ENCODE measurements at places on chromosomes 6 and 20.
A peak's percentile ranks its signal among the peaks of the same experiment; 100 is the strongest.

- peak; percentile 59 for DNase-seq
Observed at GRCh38 chr20:23995905-23996666, 7.5 kb upstream of the GGTLC1 start.

- no peak for DNase-seq
Observed at GRCh38 chr6:52326540-52327364, 35.2 kb upstream of the PAQR8 start.

- DNase-seq: no peak
Observed at GRCh38 chr6:24844061-24844460, 45.3 kb upstream of the ARMH2 start.

- DNase-seq: no peak
Observed at GRCh38 chr20:32206760-32207625, 550 bp downstream of the PLAGL2 start.

- peak; percentile 34 for DNase-seq
Observed at GRCh38 chr6:99613409-99613704, 6.7 kb downstream of the PRDM13 start.

DNA sequence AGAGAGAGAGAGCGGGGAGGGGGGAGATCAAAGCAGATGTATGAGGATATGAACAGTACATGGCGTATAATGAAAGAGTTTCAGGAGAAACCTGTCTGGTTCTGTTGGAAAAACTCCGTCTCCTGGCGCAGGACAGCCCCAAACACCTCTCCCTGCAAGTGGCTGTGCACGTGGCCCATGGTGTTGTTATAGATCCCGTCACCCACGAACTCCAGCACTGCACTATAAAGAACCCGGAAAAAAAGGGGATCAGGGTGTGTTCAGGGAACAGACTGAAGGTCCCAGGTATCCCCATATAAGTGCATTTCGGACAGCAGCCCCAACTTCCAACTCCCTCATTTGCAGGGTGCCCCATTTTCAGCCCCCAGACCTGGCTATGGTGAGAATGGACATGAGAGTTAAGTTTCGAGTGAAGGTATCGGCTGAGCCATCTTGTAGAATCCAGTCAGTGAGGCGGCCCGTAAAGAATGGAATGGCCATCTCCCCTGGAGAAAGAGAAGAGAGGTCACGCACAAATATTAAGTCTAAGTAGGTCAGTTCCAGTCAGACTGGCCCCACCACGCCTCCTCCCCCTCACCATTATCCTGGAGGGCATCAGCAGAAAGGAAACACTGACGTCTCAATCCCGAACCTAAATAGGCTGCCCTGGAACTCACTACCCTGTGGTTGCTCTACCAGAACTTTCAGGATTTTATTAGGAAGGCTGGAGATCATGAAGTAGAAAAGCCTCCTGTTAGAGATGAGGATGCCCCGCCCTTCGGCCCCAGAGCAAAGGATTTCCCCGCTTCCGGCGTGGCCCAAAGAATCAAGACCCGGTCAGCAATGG lies 1.3 kb downstream of the TAP1 start:
- DNase-seq: no peak

DNA sequence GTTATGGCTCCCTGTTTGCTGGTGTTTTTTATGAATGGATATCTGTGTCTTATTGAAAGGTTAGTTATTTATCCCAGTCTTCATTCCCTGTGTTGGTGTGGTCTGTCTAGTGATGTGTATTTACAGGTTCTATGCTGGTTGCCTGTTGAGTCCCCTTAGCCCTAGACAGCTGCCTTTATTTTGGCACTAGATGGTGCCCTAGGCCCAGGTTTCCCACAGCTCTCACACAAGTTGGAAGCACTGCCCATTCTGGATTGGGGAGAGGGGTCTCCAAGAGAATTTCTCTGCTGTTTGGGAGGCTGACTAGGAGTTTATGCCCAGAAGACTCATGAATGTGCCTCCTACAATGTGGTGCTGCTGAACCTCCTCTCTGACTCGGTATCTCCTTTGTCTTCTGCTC lies 12.4 kb downstream of the GRM1 start:
- no peak for DNase-seq

DNA sequence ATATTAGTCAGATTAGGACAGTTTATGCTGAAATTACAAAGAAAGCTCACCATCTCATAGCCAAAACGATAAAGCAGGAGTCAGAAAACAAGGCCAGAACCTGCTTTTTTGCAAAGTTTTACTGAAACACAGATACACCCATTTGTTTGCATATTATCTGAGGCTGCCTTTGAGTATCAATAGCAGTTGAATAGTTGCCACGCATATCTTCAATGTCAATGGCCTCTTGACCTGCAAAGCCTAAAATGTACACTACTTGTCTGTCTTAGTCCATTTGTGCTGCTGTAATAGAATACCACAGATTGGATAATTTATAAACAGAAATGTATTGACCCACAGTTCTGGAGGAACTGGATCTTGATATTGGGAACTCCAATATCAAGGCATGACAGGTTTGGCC lies 94.1 kb upstream of the NT5E start:
- DNase-seq: no peak

DNA sequence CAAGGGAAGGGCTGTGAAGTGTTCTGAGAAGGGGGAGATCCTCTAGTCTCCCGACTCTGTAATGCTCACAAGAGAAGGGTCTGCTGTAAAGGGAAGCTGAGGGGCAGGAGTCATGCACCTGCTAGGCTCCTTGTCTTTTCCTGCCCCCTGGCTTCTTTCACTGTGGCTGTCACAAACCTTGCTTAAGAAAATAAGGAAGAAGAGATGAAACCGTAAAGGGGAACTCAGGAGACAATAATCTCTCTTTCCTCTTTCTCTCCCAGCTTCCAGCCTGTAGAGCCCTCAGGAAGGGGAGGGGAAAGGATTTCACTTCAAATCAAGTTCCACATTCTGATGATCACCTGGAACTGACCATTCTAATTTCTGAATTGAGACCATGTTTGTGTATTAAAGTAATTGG lies 26.3 kb downstream of the SLC13A3 start:
- no peak for DNase-seq

DNA sequence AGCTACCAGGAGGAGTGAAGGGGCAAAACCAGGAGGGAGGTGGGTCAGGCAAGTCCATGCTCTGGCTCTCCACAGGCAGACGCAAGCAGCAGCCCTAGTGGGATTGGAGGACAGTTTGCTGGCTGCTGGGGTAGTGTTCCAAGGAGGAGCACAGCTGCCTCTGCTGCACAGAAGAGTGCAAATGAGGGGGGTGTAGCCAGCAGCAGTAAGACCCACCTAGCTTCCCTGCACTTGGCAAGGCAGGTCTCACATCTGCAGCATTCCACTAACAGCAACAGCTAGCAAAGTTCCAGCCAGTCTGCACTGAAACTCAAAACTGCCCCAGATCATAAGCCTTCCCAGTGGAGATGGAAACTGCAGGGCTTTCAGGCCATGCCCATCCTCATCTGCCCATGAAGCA lies 405.0 kb downstream of the UTRN start:
- no peak for DNase-seq

DNA sequence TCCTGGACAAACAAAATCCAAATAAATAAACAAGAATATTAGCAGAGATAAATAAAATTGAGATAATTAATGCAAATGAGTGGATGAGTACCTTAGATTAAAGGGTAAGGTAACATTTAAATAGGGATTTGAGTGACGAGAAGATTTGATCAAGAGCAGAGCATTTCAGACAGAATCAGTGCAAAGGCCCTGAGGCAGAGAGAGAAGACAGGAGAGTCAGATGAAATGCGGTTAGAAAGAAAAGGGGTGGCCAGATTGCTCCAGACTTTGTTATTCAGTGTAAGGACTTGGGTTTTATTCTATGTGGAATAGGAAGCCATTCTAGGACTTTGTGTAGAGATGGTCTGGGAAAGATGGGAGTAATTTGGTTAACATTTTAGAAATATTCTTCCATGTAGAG lies 10.0 kb downstream of the RNF182 start:
- no peak for DNase-seq

DNA sequence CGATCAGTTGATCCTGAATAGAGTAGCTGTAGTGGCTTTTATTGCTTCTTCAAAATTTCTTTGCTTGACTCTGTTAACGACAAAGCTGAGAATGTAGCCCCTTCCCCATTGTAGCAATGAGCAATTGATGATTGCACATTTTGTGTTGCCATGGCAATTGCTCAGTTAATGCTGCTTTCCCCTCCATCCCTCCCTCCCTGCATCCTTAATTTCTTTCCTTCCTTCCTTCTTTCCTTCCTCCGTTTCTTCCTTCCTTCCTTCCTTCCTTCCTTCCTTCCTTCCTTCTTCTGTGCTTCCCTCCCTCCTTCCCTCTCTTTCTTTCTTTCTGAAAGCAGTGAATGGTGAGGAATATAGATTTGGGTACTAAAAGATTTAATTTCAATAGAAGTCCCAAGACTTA lies 557.3 kb upstream of the MAP3K7 start:
- no peak for DNase-seq

- DNase-seq: no peak
Observed at GRCh38 chr20:18048176-18048575, 9.5 kb downstream of the OVOL2 start.

DNA sequence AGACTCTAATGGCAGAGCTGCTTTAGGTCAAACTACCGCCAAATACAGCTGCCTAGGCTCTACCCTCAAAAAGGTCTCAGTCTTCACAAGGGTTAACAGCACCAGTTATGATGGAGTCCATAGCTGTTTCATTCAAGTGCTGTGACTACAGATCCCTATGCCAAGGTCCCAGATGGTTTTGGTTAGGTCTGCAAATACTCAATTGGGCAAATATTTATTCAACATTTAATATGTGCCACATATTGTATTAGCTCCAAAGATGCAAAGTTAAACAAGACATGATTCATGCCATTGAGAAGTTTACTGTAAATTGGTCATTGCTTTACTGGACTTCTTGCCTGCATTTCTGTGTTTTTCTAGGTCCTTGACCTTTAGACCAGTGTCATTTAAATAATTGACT lies 55.8 kb upstream of the TFAP2D start:
- no peak for DNase-seq

- no peak for DNase-seq
Observed at GRCh38 chr6:100845676-100846075, 35.5 kb downstream of the ASCC3 start.

- no peak for DNase-seq
Observed at GRCh38 chr6:25694366-25694765, 42.4 kb downstream of the SCGN start.

DNA sequence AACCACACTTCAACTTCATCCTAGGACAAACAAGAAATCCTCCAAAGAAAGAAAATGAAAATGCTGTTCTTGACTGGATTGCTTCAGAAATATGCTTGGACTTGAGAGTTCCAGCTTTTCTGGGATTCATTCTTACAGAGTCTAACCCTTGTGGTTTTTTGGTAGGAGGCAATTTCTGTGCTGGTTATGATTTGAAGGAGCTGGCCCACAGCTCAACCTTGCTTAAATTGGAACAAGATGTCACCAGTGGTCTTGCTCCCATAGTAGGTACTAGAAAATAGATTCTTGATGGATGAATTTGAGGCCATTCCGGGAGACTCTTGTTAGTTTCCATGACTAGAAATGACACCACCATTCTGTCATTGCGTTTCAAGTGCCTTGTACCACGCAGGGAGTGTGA lies 54.3 kb upstream of the BMP6 start:
- no peak for DNase-seq

DNA sequence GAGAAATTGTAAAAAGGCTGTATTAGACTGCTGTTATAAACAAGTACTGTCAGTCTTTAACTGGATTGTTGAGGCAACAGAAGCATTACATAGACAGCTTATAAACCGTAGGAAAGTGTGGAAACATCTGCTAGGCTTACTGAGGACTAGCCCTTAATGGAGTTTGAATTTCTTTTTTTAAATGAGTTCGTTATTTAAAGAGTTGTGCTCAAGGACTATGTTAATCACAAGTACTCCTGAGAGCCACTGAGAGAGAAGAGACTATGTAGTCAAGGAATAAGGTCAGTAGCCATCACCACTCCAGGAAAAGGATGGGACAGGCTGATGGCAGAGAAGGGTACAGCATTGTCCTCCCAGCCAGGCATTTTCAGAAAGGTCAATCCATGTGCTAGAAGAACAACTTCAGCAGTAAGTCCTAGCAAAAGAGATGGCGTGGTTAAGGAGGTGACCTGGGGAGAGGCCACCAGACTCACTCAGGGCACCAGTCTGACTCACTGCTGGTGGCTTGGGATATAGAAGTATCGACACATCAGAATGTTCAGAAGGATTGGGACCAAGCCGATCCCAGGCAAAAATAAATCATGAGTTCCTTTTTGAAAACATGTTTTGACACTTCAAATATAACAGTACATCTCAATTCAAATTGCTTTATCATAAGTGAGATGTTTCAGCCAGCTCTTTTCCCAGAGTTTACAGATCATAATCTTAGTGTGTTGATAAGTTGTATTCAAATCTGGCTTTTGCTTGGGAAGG lies 6.4 kb downstream of the RPS12 start:
- DNase-seq: no peak

- no peak for DNase-seq
Observed at GRCh38 chr20:32079655-32080109, 27.6 kb downstream of the HCK start.

DNA sequence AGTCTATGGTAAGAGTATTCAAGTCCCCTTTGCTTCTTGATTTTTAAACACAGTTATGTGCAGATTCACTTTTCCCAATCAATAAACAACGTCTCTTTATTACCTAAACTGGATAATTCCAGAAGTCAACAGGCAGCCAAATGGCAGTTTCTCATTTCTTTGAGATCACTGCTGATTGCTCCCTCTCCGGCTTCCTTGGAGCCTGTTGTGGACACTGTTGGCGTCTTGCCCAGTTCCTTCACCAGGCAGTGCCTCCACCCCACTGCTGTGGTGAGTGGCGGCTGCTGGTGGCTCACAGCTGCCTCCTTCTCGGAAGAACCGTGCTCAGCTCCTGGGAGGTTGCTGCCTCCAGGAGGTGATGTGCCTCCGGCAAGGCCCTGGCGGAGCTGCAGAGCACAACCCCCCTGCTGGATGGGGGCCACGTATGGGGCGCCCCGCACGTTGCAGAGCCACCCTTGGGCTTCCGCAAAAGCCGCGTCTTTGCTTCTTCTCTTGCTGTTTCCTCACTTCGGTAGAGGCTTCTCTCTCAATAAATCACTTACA lies 105.1 kb upstream of the CNKSR3 start:
- DNase-seq: peak; percentile 65

- peak; percentile 5 for DNase-seq
Observed at GRCh38 chr20:62741701-62742491, 33.3 kb downstream of the NTSR1 start.

- no peak for DNase-seq
Observed at GRCh38 chr6:73308712-73309534, 45.2 kb downstream of the DPPA5 start.

GRCh38 chr6:20328924-20329300 lies 72.8 kb upstream of the E2F3 start:
- DNase-seq: no peak

DNA sequence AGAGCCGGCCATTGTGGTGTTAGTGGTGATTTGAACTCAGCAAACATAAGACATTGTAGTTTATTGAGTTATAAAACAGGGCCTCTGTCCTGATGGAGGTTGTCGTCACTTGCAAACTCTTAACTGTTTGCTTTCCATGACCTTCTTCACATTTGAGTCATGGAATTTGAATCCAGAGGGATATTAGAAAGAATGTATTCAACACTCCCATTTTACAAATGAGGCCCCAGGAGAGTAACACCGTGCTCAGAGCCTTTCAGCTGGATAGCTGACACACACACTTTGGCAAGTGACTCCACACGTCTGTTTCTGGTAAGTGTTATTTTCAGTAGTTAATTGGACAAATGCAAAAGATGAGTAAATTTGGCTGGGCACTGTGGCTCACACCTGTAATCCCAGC lies 72.4 kb upstream of the XRN2 start:
- no peak for DNase-seq

Data from heart right ventricle (tissue), 16 donors.